ENCODE measurements at places on chromosomes 7 and 10.
A peak's percentile ranks its signal among the peaks of the same experiment; 100 is the strongest.

DNA sequence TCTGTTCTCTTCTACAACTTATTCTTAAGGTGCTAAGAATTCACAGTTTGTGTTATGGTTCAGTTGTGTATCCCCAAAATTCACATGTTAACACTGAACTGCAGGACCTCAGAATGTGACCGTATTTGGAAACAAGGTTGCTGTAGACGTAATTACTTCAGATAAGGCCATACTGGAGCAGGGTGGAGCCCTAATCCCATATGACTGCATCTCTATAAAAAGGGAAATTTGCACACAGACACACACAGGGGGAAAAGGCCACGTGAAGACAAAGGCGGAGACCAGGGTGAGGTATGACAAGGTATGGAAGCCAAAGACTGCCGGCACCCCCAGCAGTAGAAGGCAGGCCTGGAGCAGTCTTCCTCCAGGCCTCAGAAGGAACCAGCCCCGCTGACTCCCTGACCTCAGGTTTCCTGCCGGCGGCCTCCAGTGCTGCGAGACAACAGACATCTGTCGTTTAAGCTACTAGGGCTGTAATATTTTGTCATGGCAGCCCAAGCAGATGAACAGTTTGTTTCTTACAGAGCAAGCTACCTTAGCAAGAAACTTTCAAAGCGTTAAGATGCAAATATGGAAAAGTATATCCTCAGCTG is 98.7 kb downstream of the PROSER2 start:
- DNase-seq: no peak

GRCh38 chr10:123284022-123284421 is 129.8 kb downstream of the BUB3 start:
- DNase-seq: peak; percentile 15

DNA sequence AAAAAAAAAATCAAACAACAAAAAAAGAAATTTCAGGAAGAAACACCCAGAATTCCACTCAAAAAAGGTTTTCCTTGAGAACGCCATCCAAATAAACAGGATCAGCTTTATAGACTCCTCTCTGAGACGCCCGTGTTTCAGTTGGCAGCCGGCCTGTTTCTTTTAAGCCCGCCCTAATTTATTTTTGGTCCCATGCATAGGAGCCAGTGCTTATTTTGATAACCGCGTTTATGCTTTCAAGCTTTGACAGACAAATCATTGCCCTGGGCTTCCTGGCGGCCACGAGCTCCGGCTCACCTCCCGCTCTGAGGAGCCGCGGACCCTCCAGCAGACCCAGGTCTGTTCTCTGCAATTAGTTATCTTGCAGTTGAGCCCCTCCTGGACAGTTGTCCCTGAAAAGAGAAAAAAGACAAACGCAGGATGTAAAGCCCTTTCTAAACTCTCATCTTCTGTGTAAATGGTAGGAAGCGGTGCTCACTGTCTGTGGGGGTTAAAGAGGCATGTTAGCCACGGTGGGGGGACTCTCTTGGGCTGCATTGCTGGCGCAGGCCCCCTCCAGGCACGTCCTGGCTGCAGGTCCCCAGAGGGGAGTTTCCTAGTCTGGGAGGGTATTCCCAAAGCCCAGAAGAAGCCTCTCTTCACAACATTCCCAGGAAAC is 22.2 kb upstream of the UNCX start:
- DNase-seq: no peak

GRCh38 chr10:132362151-132362611 is 30.2 kb downstream of the LRRC27 start:
- no peak for DNase-seq

DNA sequence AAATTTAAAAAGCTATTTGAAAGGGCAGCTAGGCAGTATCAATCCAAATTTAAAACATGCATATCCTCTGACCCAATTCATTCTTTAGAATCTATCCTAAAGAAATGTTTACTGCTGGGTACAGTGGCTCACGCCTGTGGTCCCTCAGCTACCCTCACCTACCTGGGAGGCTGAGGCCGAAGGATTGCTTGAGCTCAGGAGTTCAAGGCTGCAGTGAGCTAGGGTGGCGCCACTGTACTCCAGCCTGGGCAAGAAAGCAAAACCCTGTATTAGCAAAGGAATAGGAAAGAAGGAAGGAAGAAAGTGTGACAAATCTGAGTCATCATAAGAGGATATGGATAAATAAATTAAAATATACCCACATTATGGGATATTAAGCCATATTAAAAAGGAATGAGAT is 36.3 kb downstream of the C7orf33 start:
- no peak for DNase-seq

Data from M059J (cell line).